Stimulated activated CD4-positive, alpha-beta T cell treated with anti-CD3 and anti-CD28 coated beads, Interleukin-1b, Interleukin-23, amount 100 ng/mL, for 1 hour (primary cell): ENCODE measurements at places on chromosomes 2 and 18.

- no peak for DNase-seq
Observed at GRCh38 chr18:61239051-61239450, 94.2 kb upstream of the CDH20 start.

DNA sequence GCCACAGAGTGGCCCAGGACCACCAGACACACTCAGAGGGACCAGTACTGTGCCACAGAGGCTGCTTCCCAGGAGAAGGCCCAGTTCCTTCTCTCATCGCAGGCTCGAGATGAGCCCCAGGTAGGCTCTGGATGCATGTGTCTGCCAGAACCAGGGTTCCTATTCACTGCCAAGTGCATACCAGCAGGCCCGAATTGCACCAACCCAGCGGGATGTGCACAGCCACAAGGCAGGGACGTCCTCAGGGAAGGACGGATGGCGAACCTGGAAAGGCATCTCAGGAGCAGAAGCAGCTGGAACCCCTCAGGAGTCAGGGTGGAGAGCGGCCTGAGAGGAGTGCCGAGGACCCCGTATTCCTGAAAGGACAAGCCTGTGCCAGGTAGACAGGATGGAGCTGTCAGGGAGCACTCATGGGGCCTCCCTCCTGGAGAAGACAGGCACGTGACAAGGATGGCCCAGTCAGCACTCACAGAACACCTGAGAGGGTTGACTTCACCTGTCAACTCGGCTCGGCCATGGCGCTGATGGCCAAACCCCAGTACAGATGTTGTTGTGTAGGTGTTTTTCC, 73.7 kb downstream of the PTGR3 start:
- no peak for DNase-seq

DNA sequence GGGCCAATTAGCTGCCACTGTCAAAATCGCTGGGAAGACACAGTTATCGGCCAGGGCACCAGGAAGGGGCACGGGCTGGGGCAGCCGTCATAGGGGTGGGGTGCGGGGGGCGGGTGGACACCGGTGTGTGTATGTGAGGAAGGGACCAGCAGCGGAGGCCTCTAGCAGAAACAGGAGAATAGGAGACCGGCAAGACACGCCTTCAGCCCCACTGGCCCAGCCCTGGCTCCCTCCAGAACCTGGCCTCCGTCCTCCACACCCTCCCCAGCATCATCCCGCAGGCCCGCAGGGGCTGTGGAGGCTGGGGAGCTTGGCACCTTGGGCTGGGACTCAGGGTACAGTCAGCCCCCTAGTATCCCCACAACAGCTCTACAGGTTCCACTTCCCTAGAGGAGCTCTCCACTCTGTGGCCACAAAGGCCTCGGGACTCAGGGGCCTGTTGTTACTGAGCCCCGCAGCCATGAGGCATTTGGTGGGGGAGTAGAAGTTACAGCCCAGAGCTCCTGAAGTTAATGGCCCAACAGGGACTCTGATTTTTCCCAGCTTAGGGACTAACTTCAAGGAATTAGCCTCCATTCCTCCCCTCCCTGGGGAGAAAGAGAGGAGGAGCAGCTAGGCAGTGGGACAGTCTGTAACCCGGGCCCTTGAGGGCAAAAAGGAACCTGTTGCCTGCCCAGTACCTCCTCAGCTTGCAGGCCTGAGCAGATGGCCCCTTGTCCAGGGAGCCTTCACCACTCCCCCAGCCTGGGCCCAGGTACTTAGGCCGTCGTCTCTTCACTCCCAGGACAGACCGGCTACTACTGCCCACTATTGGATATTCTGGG, 19.9 kb downstream of the SH2D6 start:
- DNase-seq, result no peak

GRCh38 chr2:77270433-77270832, 251.7 kb downstream of the LRRTM4 start:
- no peak for DNase-seq

- no peak for DNase-seq
Observed at GRCh38 chr18:50649821-50650220, 89.9 kb downstream of the MAPK4 start.
